NCI-H2171 (cell line): ENCODE measurements at places on chromosomes 3 and 15.

- DNase-seq: no peak
Measured at GRCh38 chr3:75089841-75090240, 475.4 kb upstream of the CNTN3 start.

DNA sequence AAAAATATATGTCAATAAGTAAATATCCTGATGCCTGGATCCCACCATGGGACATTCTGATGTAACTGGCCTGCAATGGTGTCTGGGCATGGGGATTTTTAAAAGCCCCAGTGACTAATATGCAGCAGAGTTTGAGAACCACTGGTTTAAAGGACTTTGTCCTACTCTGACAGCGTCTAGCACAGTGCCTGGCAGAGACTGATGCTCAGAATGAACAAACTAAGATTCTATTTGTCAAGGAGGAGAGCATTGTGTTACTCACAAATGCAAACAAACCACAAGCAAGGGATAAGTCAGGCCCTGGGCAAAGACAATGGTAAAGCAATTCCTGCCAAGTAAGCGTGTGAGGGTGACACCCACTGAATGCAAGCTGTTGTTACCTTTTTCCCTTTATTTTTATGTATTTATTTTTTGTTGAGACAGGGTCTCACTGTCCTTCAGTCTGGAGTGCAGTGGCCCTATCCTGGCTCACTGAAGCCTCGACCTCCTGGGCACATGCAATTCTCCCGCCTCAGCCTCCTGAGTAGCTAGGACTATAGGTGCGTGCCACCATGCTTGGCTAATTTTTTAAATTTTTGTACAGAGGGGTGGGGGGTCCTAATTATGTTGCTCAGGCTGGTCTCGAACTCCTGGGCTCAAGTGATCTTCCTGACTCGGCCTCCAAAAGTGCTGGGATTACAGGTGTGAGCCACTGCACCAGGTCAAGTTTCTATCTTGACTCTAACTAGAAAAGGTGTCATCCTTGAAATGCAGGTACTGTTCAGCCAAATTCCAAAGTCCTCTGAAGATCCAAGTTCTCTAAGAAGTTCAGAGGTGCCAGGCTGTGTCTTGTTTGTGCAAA lies 909 bp upstream of the GPD1L start:
- no peak for DNase-seq

GRCh38 chr3:152497457-152497856 lies 228.7 kb downstream of the MBNL1 start:
- DNase-seq: no peak

- no peak for DNase-seq
Measured at GRCh38 chr3:129031476-129032215, 28.9 kb upstream of the GP9 start.

DNA sequence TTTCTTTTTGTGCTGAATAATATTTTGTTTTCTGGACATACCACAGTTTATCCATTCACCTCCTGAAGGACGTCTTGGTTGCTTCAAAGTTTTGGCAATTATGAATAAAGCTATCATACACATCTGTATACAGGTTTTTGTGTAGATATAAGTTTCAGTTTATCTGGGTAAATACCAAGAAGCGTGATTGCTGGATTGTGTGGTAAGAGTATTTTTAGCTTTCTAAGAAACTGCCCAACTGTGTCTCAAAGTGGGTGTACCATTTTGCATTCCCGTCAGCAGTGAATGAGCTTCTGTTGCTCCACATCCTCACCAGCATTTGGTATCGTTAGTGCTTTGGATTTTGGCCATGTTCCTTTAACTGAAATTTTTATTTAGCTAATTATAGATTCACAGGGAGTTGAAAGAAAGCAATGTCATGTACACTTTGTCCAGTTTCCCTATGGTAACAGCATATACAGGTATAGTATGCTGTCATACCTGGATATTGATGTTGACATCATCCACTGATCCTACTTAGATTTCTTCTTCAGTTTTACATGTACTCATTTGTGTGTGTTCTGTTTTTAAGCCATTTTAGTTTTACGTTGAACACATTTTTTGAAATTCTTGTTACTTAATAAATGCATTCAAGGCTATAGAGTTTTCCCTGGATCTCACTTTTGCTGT lies 11.9 kb downstream of the ARID3B start:
- DNase-seq: no peak

DNA sequence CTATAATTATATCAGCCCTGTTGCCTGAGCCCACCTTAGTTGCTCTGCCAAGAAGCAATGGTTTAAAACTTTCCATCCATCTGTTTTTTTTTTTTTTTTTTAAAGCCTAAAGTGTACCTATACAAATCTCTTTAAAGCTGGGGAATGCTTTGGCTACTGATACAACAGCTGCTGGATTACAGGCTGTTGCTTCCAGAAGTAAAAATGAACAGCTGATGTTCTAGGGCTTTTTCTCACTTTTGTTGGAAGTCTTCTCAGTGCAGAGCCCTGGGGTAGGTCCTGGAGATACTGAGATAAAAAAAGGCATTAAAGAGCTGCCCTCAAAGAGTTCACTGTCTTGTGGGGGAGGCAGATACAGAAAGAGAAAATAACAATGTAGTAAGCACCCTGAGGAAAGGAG lies 218.1 kb downstream of the NLGN1 start:
- DNase-seq: no peak

DNA sequence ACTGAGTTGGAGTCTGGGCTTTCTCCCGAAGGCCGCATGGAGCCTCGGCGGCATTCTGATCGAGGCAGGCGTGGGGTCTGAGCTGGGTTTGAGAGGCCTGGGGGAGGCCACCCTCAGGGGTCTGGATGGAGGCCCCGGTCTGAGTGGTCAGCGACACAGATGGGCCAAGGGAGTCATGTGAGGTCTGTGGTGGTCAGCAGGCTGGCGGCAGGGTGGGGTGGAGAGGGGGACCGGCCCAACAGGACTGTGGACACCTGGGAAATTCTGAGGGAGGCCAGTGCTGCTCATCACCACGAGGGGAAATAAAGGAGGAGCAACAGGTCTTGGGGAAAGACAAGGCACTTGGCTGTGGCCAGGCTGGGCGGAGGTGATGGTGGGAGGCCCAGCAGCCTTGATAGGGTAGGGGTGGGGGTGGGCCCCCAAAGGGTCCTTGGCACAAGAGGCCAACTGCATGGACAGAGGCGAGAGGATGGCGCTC lies 16.2 kb downstream of the CTSH start:
- DNase-seq: no peak

GRCh38 chr15:60391722-60392315 lies 6.0 kb downstream of the ANXA2 start:
- DNase-seq: no peak

DNA sequence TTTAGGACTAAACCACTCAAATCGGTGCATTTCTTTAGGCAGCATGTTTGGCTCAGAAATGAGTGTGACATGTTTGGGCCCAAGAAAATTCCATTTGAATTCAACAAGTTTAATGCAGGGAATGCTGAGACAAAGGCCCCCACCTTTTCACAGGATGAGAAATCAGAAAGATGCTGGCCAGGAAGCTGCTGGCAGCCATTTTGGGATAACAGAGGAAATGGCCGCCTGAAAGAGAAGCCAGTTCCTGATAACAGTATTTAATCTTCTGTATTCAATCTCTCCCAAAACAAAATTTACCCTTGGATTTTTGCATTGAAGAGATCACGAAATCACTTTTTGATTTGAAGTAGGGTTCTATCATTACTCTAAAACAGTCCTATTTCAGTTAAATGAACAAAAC lies 350.9 kb downstream of the SLC9A9 start:
- DNase-seq: no peak

DNA sequence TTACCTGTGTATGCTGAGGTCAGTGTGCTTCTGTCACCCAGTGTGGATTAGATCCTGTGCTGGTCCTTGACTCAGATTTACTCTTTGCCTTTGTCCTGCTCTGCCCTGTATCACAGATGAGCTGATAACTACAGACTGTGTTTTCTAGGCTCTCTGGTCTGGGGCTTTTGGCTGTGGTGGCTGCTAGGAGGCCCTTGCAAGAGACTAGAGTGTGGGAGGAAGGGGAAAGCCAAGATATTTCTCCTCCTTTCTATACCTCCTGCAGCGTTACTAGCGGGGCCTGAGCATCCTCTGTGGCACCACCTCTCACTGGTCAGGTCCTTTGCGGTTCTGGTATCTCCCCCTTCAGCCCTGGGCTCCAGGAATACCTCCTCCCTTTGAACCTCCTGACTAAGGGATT lies 282.3 kb upstream of the TBC1D5 start:
- no peak for DNase-seq

DNA sequence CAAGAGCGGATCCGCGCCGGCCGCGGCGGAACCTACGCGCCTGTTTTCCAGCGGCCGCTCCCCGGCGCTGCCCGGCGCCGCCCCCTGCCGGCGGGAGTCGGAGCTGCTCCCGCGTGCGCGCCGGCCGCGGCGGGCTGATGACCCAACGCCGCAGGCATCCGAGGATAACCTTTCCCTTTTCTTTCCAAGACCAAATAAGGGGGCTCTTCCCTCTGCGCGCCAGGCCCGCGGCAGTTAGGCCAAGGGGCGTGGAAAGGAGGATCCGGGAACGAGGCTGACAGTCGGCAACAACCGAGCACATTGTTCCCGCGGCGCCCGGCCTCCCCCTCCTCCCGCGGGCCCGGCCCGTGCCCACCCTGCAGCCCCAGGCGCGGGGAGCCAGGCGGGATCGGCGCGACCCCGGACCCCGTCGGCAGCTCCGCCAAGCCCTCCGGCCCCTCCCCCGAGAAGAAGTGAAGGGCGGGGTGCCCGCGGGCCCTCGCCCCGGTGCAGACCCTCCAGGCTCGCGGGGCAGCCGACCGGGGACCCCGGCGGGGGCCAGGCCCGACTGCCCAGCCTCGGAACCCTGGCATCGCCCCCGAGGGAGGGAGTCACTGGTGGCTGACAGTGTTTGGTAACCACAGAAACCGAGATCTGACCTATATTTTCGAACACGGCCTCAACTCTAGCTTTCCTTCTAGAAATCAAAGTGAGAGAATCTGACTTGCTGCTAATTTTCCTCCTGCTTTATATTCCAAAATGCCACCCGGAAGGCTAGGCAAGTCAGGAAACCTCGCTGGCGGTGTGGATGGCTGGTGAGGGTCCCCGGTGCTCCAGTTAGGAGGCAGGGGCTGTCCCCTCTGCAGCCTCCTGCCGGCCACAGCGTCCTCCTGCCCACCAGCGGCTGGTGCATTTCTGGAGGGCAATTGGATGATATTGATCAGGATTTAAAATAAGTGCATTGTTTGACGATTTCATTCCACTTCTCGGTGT lies 45.6 kb upstream of the SYNM start:
- DNase-seq: peak; percentile 66

DNA sequence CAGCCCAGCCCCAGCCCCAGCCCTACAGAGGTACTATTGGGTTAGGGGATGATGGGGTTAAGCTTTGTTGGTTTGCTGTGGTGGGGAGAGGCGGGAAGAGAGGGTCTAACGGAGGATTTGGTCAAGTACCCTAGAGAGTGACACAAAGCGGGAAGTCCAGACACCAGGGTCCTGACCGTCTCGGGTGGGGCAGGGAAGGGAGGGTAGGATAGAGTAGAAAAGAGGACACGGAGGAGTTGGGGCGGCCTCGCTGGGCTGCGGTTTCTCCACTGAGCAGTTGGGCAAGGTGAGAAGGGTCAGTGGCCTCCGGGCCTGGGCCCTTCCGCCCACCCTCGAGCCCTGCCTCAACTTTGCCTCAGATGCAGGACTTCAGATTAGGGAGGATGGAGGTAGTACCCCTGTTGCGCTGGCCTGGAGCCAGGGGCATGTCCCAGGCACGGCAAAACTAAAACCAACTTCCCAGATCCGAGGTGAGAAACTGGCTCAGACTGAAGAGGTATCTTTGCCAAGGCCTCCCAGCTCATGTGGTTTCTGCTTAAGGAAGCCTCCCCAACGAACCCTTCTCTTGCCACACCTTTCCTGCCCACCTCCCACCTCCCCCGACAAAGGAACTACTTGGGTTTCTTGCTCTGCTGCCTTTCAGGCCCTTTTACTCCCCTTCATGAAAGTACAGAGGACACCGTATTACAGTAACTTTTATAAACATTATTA lies 551 bp downstream of the PML start:
- no peak for DNase-seq

GRCh38 chr3:167602041-167602440 lies 51.7 kb downstream of the WDR49 start:
- no peak for DNase-seq

DNA sequence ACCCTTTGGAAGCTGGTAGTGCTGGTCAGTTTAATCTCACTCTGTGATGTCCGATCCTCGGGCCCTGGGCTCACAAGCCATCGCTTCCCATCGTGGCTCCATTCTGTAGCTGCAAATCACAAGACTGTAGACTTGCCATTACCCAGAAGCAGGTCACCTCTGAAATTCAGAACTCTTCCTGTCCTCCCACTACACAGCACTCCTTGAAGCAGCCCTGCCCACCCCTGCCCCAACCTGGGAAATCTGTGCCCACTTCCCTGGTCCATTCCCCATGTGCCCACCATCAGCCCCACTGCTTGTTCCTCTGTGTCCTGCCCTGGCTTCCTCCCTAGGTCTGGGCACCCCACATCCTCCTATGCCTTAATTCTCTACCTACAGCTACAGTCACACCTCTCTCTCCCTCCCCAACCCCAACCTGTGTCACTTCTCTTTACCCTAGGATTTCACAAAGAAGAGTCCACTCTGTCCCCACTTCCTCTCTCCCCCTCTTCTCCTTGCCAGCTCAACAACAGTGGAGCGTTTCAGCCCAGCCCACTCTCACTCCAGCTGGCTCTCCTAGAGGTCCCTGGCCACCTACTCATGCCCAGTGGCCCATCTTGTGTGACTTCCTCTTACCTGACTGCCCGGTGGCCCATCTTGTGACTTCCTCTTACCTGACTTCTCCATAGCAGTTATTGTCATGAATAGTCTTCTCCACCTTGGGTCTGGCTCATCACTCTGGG lies 8.3 kb downstream of the ZNF710 start:
- DNase-seq: no peak

DNA sequence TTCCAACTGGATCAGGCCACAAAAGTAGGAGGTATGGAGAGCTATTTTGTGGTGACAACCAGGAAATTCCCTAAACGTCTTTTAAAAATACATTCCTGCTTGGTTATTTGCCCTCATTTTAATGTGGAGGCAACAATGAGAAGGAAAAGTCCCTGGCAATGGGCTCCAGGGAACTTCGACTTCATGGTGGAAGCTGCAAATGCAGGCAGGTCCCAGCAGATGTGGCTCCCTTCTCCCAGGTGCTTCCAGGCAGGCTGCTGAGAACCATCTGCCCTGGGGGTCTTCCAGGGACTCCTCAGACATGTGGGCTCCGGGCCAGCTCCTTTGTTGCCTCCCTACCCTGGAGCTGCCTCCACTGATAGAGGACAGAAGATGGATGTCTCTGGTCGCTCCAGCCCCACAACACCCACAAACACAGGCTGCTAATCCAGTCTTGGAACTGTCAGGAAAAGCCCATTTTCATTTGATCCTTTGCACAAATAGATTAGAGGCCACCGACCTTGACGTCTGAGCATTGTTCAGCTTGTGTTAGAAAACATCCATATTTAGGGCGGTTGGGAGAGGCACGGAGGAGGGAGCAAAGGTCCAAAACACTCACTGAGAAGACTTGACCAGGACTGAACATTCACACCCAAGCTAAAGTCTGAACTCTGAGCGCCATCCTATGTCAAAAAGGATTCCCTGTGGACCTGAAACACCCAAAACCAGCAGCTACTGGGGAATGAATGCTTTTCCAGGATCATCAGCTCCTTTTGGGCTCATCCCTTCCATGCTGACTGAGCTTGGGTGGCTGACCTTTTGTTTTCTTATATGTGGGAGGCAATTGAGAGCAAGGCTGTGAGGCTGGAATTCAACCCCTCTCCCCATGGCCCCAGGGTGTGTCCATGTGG lies 30.2 kb upstream of the SLCO2A1 start:
- no peak for DNase-seq
